EL (cell line): ENCODE measurements at places on chromosomes 7 and 10.

DNA sequence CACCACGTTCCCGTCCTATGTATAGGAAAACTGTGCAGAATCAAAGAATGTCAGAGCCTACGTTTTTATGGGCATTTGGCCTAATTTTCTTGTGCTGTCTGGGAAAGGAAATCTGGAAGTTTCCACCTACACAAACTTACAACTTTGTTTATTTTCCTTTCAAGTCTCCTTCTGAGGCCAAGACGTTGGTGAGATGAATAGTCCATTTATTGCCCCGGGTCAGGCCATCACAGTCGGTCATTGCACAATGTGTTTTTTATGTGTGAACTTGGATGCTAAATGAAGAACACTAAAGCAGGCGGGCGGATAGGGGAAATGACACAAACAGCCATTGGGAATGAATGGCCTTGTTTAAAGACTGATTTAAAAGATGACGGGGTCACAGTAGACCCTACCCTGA lies 38.6 kb downstream of the TRIL start:
- DNase-seq: peak; percentile 11

- DNase-seq: no peak
Observed at GRCh38 chr7:23108995-23109394, 3.4 kb downstream of the KLHL7 start.

DNA sequence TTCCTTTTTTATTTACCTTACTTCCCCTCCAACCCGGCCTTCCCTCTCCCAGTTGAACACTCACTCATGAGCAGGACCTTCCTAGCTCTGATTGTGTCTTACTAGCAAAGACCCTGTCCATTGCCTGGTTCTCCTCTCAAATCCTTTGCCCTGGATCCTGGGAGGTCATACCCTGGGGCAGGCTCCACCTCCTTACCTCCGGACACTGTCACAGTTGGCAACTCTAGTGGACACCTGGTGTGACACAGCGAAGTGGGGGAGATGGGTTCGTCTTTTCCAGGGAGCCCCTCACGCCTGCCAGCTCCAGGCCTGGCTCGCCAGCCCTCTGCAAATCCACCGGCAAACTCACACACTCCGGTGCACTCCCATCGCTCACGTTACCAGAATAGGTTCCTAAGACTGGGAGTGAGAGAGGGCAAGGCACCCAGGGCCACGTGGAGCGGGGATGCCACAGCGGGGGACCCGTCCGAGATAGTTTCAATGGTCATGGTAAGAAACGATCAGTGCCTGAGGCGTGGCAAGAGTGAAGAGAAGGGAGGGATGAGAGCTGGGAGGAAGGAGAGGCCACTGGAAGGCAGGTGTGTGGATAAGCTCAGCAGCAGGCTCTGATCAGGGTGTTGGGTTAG lies 30.9 kb upstream of the TMEM72 start:
- DNase-seq: no peak

DNA sequence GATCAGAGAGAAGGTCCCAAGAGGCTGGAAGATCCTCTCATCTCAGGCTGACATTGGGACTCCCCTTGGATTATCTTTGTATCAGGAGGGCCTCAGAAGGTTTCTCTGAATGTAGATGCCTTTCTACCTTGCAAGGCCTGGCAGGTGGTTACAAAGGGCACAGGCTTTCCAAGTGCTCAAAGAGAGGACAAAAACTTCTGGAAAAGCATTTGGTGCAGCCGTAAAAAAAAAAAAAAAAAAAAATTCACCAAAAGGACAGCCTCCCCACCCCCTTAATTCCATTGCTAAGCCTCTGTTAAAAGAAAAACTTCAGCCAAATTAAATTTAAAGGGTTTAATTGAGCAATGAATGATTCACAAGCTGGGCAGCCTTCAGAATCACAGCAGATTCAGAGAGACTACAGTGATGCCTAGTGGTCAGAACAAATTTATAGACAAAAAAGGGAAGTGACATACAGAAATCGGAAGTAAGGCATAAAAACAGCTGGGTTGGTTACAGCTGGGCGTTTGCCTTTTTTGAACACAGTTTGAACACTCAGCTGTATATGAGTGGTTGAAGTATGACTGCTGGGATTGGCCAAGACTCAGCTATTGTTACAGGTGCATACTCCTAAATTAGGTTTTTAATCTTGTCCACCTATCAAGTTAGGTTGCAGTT lies 42.5 kb upstream of the LRGUK start:
- DNase-seq: no peak

GRCh38 chr10:94402843-94403379 lies 570 bp downstream of the TBC1D12 start:
- DNase-seq: no peak

DNA sequence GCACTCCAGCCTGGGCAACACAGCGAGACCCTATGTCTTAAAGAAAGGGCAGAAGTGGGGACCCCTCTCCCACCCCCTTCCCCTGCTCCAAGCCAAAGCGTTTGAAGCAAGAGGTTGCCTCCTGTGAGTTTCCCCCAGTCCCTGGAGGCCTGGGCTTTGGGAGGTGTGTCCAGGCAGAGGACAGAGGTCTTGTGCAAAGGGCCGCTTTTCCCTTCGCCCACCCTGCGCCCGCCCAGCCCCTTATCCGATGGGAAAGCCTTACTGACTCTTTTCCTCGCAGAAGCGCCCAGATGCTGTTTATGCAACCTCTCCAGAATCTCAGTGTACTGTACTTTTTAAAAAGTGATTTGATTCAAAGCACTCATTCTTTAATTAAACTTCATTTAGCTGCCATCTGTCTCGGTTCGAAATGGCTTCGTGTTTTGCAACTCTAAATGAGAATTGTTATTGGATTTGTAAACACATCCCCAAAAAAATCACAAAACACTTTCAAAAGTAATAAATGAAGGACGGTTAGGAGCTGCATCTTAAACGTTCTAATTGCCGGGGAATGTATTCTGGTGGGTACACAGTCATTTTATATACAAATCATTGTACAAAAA lies 50.5 kb upstream of the GTF2I start:
- no peak for DNase-seq

GRCh38 chr7:26479581-26479980 lies 187.9 kb downstream of the SNX10 start:
- no peak for DNase-seq

DNA sequence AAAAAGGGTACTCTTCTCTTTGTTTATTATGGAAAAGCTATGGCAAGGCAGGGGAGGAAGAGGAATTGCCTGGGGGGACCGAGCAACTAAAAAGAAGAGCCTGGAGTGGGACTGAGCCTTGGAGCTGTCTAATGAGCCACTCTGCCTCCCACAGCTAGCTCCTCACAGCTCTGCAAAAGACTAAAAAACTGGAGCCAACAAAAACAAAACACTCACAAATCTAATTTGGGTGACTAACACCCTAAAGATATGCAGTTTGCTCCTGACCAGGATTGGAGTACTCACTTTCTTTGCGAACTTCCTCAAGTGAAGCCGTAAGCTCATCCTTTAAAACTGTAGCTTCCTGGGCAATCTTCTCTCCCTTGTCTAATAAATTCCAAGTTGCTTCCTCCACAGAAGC lies 89.4 kb downstream of the CTNNA3 start:
- peak; percentile 94 for DNase-seq

GRCh38 chr10:100340948-100341847 lies 5.8 kb upstream of the SCD start:
- no peak for DNase-seq

- DNase-seq: peak; percentile 53
Observed at GRCh38 chr7:90455163-90456030, 14.0 kb upstream of the PTTG1IP2 start.

- no peak for DNase-seq
Observed at GRCh38 chr10:118980870-118981269, 48.6 kb upstream of the NANOS1 start.

DNA sequence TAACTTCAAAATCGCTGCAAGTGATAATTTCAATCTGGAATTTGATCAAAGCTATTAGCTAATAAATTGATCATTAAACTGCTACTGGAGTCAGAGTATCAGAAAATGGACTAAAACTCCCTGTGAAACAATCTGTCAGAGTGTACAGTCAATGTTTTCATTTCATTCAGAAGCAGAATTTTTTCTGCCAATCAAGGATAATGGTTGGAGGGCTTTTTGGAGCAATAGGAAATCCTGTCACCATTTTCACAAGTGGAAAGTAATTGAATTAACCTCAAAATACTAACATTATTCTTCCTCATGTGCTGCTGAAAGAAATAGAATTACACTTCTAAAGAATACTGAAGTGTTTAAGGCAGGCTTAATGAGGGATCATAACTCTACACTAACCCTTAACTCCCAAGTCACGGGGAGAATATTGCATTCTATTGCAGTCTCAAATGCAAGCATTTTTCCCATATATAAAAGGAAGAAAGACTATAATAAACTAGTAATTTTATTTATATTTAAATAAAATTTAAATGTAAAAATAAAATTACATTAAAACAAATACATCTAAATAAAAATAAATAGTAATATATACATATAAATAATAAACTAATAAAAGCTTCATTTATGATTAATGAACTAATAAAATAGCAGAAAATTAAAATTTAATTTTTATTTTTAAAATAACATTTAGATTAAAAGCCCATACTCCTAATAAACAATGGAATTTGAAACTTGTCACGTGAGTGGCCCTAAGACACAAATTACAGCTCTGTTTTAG lies 67.1 kb downstream of the SEMA3E start:
- DNase-seq: no peak

GRCh38 chr7:85023066-85023712 lies 163.7 kb downstream of the SEMA3D start:
- DNase-seq: peak; percentile 52

GRCh38 chr10:17109475-17110207 lies 20.0 kb downstream of the CUBN start:
- DNase-seq: peak; percentile 78

DNA sequence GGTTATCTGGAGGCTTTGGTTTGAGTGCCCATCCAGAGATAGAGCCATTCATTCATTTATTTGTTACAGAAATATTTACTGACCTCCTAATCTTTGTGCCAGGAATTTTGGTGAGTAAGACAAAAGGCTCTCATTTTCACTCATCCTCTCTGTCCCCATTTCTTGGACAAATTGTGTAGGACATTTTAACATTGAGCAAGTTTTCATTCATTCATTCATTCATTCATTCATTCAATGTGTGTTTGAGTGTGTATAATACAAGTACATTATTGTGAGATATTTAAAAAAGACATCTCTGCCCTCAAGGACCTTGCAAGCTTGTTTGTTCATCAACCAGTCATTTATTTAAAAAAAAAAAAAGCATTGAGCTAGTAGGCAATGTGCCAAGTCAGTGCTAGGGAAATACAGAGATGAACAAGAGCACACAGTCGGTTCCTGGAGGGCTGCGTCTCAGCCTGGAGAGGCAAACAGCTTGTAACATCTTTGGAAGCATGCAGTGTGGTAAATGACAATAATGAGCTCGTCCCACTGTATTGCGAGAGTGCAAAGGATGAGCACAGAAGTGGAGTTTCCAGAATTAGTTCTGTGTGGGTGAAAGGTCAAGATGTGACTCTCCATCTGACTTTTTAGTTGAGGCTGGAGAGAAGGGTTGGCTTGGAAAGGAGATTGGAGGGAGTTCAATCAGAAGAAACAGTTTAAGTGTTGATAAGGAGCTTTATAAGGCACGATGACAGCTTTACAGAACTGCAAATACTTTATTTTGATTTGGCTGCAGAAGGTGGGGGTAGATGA lies 50.5 kb upstream of the HBP1 start:
- DNase-seq: peak; percentile 26
